RKO (cell line): ENCODE measurements at places on chromosomes 6 and 20.
A peak's percentile ranks its signal among the peaks of the same experiment; 100 is the strongest.

GRCh38 chr20:24469116-24469893 lies at the start of gene SYNDIG1:
Gene SYNDIG1 (plus strand): TSS chr20:24469629. CDS start chr20:24543098, 73,469 bp downstream.
- DNase-seq = no peak

GRCh38 chr20:47453167-47453782 lies 48.4 kb upstream of the NCOA3 start:
- peak; percentile 83 for DNase-seq

GRCh38 chr6:111382476-111383294 lies 100.3 kb downstream of the REV3L start:
- DNase-seq = no peak

DNA sequence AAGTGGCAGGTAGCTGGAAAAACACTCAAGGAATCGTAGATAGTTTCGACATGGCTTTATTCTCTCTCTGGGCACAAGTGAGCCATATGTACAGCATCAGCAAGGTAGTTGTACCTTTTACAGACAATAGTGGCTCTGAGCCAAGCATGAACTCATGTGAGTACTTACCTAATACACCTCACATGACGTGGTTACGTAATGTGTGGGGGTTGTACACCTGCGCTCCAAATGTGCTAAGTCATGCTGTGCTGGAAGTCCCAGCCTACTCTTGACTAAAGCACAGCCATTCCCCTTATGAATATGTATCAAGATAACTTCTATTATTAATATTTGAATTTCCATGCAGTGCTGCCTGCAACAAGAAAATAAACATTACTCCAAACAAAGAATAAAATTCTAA lies 78.8 kb upstream of the HMGN3 start:
- DNase-seq = no peak

DNA sequence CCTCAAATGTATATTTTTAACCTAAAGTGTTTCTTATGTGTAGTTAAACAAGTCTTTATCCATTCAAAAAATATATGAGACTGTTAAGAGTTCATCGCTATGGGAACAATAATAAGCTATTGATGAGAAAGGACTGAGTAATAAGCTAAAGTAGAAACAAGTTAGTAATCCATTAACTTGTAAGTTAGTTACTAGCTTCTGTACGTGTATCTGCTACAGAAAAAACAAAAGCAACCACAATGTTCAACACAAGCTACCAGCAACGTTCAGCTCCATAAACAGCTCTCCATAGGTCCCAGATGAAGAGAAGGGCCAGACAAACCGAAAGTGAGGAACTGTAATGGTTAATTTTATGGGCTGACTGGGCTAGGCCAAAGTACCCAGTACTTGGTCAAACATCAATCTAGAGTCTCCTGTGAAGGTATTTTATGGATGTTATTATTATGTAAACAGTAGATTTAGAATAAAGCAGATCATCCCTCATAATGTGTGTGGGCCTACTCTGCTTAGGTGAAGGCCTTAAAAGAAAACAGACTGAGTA lies 33.8 kb upstream of the FAM135A start:
- DNase-seq = no peak

DNA sequence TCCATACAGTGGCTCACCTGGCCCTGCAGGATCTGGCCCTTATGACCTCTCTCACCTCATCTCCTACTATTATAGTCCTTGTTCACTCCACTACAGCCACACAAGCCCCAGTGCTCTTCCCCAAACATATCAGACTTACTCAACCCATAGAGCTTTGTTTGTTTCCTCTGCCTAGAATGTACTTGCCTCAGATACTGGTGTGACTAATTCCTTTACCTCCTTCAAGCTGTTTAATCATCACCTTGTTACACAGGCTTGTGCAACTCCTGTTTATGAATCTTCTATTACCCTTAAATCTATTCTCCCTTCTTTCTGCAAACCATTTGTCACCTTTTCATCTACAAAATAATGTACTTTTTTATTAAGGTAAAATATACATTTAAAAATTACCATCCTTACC lies 3.2 kb downstream of the DEFB125 start:
- DNase-seq = peak; percentile 22

DNA sequence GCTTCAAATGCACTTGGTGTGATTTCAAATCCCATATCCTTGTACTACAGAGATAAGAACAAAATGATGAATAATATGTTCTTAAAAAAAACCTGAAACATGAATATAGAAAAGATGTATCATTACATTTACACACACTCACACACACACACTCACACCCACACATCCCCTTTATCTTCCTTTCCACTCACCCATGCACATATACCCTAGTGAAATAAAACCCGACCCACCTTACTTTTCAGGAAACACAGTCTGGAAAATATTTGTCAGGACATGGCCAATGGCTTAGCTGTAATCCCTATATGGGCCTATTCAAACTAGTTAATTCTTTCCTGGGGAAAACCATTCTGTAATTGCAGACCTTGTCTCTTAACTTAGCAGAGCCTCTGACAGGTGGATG lies 60.8 kb upstream of the EDN1 start:
- no peak for DNase-seq

DNA sequence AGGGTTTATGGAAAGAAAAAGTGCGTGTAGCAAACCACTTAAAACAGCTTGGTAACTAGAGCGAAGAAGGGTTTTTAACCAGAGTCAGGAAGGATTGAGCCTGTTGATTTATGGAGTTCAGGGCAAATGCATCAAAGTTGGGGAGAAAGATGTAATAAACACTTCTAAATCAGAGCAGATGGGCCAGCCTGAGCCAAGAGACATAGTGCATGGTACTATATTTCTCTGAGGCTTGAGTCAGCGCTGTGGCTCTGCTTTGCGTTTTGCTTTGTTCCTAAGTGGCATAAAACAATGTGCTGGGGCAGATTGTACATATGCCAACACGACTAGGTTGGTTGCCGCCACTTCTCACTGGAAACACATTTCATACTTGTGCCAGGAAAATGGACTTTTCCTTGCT lies 111.3 kb downstream of the BCKDHB start:
- no peak for DNase-seq

DNA sequence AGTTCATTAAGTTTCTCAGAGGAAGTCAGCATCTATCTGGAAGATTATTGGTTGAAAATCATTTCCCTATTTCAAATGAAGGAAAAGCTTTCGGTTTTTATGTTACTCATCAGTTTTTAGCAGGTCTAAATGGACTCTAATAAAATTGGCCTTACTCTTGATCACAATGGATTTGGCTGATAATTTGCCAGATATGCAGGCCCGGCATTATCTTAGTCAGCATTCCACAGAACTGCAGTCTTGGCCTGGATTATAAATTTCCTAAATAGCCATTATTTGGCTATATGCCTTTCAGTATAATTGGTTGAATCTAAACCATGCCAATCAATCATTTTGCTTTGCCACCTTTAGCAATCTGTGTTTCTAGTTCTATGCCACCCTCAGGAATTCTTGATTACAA lies 91.7 kb upstream of the KCNQ5 start:
- no peak for DNase-seq

DNA sequence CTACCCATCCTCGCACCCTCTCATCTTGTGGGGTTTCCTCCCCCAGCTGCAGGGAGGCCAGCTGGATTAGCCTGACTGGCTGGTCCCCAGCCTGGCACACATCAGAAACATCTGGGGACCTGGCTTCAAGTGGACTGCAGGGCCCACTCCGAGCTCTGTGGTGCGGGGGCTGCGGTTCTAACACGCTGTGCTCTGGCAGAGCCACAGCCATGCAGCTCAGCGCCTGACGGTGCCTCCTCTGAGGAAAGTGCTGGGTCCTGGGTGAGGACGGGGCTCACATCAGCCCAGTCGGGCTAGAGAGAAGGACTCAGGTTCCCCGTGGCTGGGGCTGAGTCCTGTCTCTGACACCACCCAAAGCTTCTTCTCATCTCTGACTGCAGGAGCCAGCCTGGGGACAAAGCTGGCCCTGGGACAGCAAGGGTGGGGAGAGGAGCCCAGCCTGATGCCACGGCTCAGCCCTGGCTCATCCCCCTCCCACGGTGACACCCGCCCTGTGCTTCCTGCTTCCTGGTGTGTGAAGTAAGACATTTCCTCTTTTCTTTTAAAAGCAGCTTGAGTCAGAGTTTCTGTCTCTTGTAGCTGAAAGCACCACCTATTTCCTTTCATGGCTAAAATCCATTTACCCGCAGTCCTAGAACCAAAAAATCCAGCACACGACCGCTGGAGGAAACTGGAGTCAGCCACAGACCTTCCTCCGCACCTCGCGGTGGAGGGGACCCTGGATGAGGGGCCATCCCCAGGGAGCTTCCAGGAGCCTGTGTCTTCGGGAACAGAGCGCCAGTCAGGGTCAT lies 127.4 kb upstream of the AFDN start:
- DNase-seq = no peak

- peak; percentile 55 for DNase-seq
Measured at GRCh38 chr6:90286884-90287488, 9.7 kb downstream of the BACH2 start.

DNA sequence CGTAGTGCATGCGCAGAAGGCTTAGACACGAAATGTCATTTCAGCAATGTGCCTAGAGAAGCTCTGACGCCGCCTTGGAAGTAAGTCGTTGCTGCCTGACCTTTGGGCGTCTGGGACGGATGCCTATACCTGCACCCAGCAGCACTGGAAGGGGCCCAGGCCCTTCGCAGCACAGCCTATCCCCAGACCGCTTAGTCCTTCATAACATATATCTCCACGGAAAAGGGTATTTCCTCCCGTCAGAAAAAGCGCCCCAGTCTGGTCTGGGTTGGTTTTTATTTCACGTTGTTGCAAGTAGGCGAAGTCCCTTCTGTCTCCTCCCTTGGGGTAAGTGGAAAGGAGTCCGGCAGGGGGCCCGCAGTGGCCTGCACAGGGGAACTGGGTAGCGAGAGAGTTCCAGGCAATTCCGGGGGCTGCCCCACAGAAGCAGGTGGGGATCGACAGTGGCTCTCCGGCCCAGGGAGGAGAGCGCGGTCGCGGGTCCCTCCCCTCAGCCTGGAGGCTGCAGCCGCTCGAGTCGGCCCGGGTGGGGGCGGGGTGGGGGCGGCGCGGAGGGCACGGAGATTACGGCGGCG lies 559 bp upstream of the EYA4 start:
- DNase-seq = no peak

DNA sequence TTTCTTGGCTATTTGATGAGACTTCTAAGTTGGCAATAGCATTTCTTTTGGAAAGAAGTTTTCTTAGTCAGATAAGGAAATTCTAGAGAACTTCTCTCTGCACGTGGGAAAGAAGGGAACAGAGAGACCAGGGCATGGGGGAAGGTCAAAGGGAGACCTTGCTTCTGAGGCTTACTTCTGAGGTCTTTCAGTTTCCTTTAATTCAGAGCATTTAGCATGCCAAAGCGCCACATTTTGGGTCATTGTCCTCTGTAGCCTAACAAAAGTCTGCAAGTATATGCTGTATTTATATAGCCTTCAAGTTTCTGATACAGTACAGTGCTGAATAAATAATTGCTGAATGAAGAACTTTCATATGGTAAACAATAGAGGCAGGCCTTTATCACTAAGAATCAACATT lies 95.6 kb downstream of the SAMD3 start:
- no peak for DNase-seq

DNA sequence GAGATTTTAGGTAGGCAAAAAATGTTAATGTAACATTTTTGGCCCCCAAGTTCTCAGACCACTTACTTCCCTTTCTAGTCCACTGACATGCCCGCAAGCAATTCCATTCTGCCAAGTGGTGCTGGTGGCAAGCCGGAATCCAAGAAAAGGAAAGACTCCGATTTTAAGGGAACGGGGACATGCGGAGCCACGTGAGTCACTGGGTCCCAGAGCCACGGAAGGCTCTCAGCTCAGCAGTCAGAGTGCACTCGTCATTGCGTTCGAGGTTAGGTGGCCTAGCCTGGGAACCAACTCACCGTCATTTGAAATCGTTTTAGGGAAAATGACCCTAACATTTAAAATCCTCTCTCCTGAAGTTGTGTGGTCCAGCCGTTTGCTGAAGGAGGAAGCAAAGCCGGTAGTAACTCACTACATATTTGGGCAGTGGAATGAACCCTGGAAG lies 711 bp upstream of the SIRT5 start:
- DNase-seq = peak; percentile 85

GRCh38 chr6:113505084-113505699 lies 352.0 kb upstream of the MARCKS start:
- DNase-seq = no peak

GRCh38 chr20:38303908-38304379 lies at the start of gene BPI:
Gene BPI (plus strand): TSS chr20:38304156. CDS start chr20:38304224, 68 bp downstream.
- DNase-seq = no peak

GRCh38 chr6:163872335-163872734 lies 457.8 kb downstream of the QKI start:
- no peak for DNase-seq

DNA sequence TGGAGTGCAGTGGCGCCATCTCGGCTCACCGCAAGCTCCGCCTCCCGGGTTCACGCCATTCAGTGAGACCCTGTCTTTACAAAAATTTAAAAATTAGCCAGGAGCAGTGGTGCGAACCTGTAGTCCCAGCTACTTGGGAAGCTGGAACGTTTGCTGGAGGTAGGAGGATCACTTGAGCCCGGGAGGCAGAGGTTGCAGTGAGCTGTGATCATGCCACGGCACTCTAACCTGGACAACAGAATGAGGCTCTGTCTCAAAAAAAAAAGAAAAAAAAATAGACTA lies 5.7 kb upstream of the PARD6B start:
- no peak for DNase-seq

GRCh38 chr6:165637586-165637985 lies 25.5 kb downstream of the PDE10A start:
- no peak for DNase-seq

GRCh38 chr6:114449659-114450058 lies 106.8 kb upstream of the HS3ST5 start:
- DNase-seq = no peak

DNA sequence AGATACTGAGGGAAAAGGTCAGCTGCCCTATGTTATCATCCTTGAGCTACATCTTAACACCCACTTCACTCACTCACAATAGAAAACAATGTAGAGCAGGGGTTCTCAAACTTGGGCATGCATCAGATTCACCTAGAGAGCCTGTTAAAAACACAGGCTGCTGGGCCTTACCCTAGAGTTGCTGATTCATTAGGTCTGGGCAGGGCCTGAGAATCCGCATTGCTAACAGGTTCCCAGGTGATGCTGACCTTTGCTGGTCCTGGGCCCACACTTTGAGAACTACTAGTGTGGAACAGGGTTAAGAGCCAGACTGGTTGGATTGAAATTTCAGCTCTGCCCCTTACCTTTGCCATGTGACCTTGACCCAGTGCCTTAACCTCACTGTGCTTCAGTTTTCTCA lies 25.1 kb downstream of the RSPO4 start:
- no peak for DNase-seq

DNA sequence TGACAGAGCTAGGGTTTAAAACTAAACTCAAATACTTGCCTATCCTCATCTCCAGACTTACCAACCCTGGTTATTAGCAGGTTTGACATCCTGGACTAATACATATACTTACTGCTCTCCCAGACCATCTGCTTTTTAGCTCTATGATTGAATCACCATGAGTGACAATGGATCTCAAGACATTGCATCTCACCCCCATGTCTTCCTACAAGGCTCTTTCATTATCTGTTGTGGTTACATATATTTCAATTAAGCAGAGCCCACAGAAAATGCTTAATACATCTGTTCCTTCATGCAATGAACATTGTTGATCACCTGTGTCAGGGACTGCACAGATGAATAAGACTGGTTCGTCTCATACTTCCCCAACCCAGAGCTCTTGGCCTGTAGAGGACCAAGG lies 19.4 kb downstream of the SAMD3 start:
- DNase-seq = no peak

GRCh38 chr20:219290-220115 lies 7.6 kb upstream of the DEFB129 start:
- peak; percentile 67 for DNase-seq

- peak; percentile 73 for DNase-seq
Measured at GRCh38 chr20:43537921-43538877, 20.6 kb upstream of the SGK2 start.
